ENCODE measurements at places on chromosomes 1 and 21.

DNA sequence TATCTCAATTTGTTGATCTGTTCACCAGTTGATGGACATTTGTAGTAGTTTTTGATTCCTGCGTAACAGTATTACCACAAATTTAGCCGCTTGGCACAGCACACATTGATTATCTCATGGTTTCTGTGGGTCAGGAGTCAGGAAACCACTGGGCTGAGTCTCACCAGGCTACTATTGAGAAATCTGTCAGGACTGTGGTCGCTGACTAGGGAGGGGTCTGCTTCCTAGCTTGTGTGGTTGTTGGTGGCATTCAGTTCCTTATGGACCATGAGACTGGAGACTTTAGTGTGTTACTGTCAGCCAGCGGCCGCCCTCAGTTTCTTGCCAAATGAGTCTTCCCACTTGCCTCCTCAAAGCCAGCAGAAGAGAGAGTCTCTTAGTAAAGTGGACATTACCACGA lies 9.8 kb downstream of the PEX14 start:
- DNase-seq = no peak

- no peak for DNase-seq
These were observed 4.7 kb upstream of the ZNF496 start for GRCh38 chr1:247336390-247336789.

GRCh38 chr1:93722081-93723031 lies 40.7 kb upstream of the BCAR3 start:
- no peak for DNase-seq

- DNase-seq = peak; percentile 38
These were observed 11.1 kb upstream of the RAB42 start for GRCh38 chr1:28580722-28581530.

DNA sequence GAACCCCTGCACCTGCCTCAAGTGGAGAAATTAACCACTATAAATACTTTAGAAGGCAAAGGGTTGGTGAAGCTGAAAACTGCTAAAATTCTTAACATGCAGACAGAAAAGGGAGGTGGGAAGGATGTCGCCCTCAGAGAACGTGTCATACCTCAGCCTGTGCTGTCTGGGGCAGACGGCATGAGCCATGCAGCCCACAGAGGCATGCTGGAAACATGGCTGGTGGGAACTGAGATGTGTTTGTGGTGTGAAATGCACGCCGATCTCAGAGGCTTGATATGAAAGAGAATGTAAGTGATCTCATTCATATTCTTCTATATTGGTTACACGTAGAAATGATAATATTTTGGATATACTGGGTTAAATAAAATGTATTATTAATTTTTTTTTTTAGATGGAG lies 16.3 kb downstream of the AGPAT3 start:
- no peak for DNase-seq

GRCh38 chr1:224482619-224483018 lies 48.0 kb upstream of the WDR26 start:
- DNase-seq = no peak

GRCh38 chr1:109894823-109895719 lies 15.6 kb upstream of the CSF1 start:
- no peak for DNase-seq

- no peak for DNase-seq
These were observed 40.4 kb upstream of the RPL11 start for GRCh38 chr1:23651069-23651808.

Data from stimulated activated CD8-positive, alpha-beta memory T cell treated with anti-CD3 and anti-CD28 coated beads, Interleukin-4, amount 100 ng/mL, for 1 hour (primary cell).